Left renal cortex interstitium (tissue), 4 donors: ENCODE measurements at places on chromosomes 6 and 20. TPM values are rescaled to one million over a fixed set of nuclear protein-coding genes. Genes with fewer than 3 reads are reported as not detected.

The ZBP1 gene
- not detected for polyA plus RNA-seq

The SLC13A3 gene
- 21.5 TPM for polyA plus RNA-seq

DNA sequence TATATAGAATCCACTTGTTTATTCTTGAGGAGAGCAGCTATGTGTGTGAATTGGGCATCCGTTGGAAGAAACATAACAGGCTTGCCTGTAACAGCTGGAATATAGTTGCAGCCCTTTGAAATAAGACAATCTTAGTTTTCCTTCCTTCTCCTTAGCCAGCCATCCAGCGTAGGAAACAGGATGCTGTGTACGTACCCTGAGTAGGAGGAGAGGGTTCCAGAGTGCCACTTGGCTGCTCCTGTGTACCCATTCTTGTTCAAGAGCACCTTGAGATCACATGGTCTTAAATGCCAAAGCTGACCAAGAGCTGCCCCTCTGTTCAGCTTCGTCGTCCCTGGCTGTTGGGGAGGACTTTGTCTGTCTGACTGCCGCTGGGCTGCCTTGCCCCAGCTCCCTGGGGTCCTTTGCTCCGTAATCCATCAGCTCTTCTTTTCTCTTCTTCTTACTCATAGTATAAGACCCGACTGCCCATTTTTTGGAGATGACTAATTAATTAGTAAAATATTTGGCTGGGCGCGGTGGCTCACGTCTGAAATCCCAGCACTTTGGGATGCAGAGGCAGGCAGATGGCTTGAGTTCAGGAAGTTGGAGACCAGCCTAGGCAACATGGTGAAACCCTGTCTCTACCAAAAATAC, 49.0 kb downstream of the RREB1 start:
- no peak for DNase-seq

- no peak for DNase-seq
Measured at GRCh38 chr6:149779644-149779963, 30.1 kb downstream of the PCMT1 start.
